ENCODE measurements at places on chromosomes 2 and 18. TPM values are rescaled to one million over a fixed set of nuclear protein-coding genes. Genes with fewer than 3 reads are reported as not detected.

The SMYD1 gene
- not detected for total RNA-seq

The COL4A3 gene
- total RNA-seq = not detected

The RND3 gene
- 4.0 TPM for total RNA-seq

The SCYGR4 gene
- total RNA-seq = not detected

The SMC6 gene
- total RNA-seq = 38.2 TPM

The MEP1B gene
- not detected for total RNA-seq

The PJVK gene
- 3.0 TPM for total RNA-seq

The DSG1 gene
- not detected for total RNA-seq

The KATNAL2 gene
- 39.9 TPM for total RNA-seq

The CXCR1 gene
- total RNA-seq = not detected

The ASB18 gene
- not detected for total RNA-seq

The TMEM150A gene
- total RNA-seq = 7.2 TPM

The PSMD14 gene
- 117 TPM for total RNA-seq

The CPO gene
- total RNA-seq = not detected

The MPP4 gene
- not detected for total RNA-seq

The TDRD15 gene
- not detected for total RNA-seq

The UGT1A3 gene
- not detected for total RNA-seq

The STARD6 gene
- not detected for total RNA-seq

The PDCL3 gene
- 24.9 TPM for total RNA-seq

The FOXI3 gene
- total RNA-seq = 0.51 TPM

All from neural progenitor cell (in vitro differentiated cells).